Large intestine (tissue), 12 donors: ENCODE measurements at places on chromosomes 6 and 20. TPM values are rescaled to one million over a fixed set of nuclear protein-coding genes. Genes with fewer than 3 reads are reported as not detected.

HLA-DRA gene
- 380 TPM for polyA plus RNA-seq

RAB44 gene
- polyA plus RNA-seq = 0.04 TPM

PAQR8 gene
- 36.1 TPM for polyA plus RNA-seq

ADGRF1 gene
- 1.2 TPM for polyA plus RNA-seq

TRIM31 gene
- polyA plus RNA-seq = 5.7 TPM

RING1 gene
- polyA plus RNA-seq = 43.2 TPM

RNF8 gene
- 15.5 TPM for polyA plus RNA-seq

COL10A1 gene
- 0.10 TPM for polyA plus RNA-seq

RWDD1 gene
- polyA plus RNA-seq = 48.6 TPM

PHF10 gene
- polyA plus RNA-seq = 85.1 TPM

TRIM40 gene
- polyA plus RNA-seq = 6.6 TPM

ESR1 gene
- 0.63 TPM for polyA plus RNA-seq

NKAPL gene
- 0.90 TPM for polyA plus RNA-seq

THBS2 gene
- polyA plus RNA-seq = 10.7 TPM

SAMD10 gene
- 5.0 TPM for polyA plus RNA-seq

GGTLC1 gene
- polyA plus RNA-seq = 0.16 TPM

MATN4 gene
- not detected for polyA plus RNA-seq

MOG gene
- 0.04 TPM for polyA plus RNA-seq

LRRC73 gene
- polyA plus RNA-seq = 0.49 TPM

THEMIS gene
- 0.73 TPM for polyA plus RNA-seq

CFB gene
- 37.1 TPM for polyA plus RNA-seq

DEFB121 gene
- not detected for polyA plus RNA-seq

CEP85L gene
- polyA plus RNA-seq = 4.3 TPM

PAK5 gene
- 1.6 TPM for polyA plus RNA-seq

BANF2 gene
- not detected for polyA plus RNA-seq

TP53TG5 gene
- 0.78 TPM for polyA plus RNA-seq

VSX1 gene
- 0.03 TPM for polyA plus RNA-seq

FAM83C gene
- 0.01 TPM for polyA plus RNA-seq

COL9A1 gene
- polyA plus RNA-seq = 5.2 TPM

SOX4 gene
- 32.0 TPM for polyA plus RNA-seq

ASF1A gene
- polyA plus RNA-seq = 20.1 TPM

STMND1 gene
- polyA plus RNA-seq = 0.61 TPM

CRISP3 gene
- 0.06 TPM for polyA plus RNA-seq

OPN5 gene
- 0.06 TPM for polyA plus RNA-seq

ANKRD66 gene
- not detected for polyA plus RNA-seq

UNC93A gene
- 36.4 TPM for polyA plus RNA-seq

MCHR2 gene
- 0.04 TPM for polyA plus RNA-seq

RTN4IP1 gene
- 6.8 TPM for polyA plus RNA-seq

NANP gene
- polyA plus RNA-seq = 5.7 TPM

RAET1L gene
- not detected for polyA plus RNA-seq

KHDC1 gene
- polyA plus RNA-seq = 4.2 TPM

TXLNB gene
- polyA plus RNA-seq = 1.2 TPM
